Common myeloid progenitor, CD34-positive (primary cell): ENCODE measurements at places on chromosomes 3 and 15.

GRCh38 chr3:129268396-129268795 is 10.3 kb upstream of the HMCES start:
- DNase-seq = no peak

DNA sequence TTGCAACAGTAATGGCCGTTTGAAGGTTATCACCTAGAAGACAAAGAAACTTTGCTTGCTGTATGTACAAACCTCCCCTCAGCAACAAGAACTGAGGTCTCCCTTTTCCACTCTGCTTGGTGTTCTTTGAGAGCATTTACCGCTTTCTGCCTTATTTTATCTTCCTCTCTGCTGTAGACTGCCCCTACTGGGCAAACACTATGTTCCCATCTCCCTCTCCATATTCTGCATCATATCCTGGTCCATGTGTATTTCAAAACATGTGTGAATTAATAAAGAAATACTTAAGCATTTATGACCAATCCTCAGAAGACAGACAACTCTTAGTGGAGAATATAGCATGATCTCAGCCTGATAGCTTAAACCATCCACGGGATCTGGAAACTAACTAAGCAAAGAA is 64.4 kb downstream of the ATP13A5 start:
- DNase-seq = no peak

DNA sequence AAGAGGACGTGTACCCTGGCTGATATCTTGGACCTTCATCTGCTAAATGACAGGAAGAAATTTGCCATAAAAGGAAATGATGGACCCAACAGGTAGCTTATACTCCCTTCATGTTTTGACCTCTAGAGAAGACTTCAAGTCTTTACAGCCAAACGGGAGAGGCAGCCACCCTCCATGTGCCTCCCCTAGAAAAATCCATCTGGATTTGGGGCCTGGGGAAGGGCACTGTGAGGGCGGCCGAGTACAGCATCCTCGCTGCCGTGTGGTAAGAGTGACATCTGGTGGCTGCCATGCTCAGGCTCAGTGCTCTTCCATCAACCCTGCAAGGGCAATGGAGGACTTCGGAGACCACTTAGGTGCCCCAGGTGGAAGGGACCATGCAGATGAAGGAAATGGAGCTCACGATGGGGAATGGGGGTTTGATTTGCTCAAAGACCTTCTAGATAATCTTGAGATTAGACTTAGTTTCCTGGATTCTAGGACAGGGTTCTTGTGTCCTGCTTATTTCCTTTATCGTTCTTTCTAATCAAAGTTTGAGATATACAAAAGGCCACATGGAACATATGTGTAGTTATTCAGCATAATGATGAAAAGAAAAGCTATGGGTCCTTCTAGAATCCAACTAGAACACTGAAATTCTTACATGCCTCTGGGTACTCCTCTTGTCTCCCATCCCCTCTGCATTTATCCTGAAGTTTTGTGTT is 44.4 kb downstream of the AQP9 start:
- DNase-seq = peak; percentile 57

DNA sequence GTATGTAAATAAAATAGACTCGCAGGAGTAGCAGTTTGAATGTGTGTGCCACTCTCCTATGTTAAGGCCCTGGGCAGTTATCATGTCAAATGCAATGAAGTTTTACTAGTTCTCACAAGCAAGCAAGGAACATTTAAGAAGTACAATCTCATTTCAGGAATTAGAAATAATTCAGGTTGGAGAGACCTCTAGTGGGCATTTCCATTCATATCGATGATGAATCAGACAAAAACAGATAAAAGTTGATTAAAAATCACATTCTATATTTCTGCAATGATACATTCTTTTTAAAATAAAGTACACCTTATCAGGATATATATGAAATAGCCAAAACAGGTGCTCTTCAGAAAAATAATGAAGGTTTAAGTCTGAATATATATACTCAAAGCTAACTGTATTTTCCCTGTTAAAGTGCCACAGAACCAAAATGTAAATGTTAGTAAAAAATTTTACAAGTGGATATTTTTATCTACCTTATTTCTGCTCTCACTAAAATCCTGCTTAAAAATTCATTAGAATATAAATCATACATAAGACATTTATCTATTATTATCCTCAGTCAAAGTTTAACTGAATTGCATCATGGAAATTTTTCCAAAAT is 492.4 kb upstream of the FRG2C start:
- DNase-seq = no peak

GRCh38 chr15:80929225-80929624 is 60.4 kb downstream of the MESD start:
- DNase-seq = no peak

DNA sequence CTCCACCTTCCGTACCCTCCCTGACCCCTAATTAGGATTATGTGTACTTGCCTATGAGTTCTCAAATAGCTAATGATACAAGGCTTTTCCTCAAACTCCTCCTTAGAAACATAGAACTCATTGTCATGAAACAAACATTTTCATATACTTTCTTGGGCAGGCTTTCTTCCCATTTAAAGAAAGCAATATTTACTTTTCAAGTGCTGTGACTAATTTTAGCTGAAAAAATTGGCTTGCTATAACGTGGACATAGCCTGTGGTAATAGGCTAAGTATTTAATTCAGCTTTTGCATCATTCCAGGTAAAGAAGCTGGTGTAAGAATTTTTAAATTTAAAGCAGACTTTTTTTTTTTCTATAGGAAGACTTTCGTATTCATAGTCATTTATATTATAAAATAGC is 208.7 kb downstream of the SOX2 start:
- DNase-seq = no peak

- DNase-seq = peak; percentile 10
Measured at GRCh38 chr15:59063042-59063441, 41.9 kb upstream of the CCNB2 start.

GRCh38 chr3:63192248-63192647 is 85.9 kb upstream of the SYNPR start:
- DNase-seq = no peak

- no peak for DNase-seq
Measured at GRCh38 chr3:79724206-79724605, 43.6 kb downstream of the ROBO1 start.

GRCh38 chr3:38028621-38029361 is 651 bp downstream of the PLCD1 start:
- DNase-seq = no peak
